Hematopoietic multipotent progenitor cell (in vitro differentiated cells): ENCODE measurements at places on chromosomes 6 and 20. TPM values are rescaled to one million over a fixed set of nuclear protein-coding genes. Genes with fewer than 3 reads are reported as not detected.

Gene SLC35F1
- not detected for total RNA-seq

Gene VSTM2L
- not detected for total RNA-seq

Gene ACOT8
- 58.7 TPM for total RNA-seq

Gene PRDM13
- total RNA-seq, result not detected

DNA sequence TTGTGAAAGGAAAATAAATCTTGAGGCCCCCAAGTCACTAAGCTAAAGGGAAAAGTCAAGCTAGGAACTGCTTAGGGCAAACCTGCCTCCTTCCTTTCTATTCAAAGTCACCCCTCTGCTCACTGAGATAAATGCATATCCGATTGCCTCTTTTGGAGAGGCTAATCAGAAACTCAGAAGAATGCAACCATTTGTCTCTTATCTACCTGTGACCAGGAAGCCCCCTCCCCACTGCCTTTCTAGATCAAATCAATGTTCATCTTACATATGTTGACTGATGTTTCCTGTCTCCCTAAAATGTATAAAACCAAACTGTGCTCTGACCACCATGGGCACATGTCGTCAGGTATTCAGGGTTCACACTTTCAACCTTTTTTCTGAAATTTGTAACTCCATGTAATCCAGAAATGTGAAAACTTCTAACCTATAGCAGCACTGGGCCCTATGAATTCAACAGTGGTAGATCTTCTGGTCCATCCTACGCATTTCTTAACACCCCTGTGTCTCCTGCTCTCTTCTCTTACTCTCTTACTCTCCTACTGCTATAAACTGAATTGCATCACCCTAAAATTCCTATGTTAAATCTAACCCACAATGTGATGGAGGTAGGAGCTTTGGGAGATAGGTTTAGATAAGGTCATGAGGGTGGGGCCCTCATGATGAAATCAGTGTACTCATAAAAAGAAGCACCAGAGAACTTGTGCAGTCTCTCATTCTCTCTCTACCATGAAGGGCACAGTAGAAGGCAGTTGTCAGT is 89.3 kb downstream of the EPB41L2 start:
- DNase-seq, result no peak

DNA sequence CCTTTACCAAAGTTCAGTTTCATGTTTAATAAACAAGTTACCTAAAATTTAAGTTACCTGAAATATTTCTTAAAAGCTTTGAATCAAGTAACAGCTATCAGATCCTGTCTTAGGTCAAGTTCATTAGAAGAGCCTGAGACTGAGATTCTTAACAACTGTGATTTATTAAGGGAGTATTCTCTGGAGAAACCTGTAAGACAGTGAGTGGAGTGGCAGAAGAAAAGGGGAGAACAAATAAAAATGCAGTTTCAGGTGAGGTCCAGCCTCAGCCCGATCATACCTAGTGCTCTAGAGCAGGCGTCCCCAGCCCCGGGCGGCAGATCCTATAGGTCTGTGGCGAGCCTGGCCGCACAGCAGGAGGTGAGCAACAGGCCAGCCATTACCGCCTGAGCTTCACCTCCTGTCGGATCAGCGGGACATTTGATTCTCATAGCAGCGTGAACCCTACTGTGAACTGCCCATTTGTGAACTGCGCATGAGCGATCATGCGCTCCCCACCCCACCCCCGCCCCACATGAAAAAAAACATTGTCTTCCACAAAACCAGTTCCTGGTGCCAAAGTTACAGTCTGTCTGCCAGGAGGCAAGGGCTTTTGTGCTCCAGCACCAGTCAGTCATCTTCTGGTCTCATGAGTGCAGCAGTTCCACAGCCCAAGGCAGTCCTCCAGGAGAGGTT is 59.2 kb upstream of the ADGRB3 start:
- no peak for DNase-seq

GRCh38 chr6:108644252-108644651 is 83.5 kb downstream of the FOXO3 start:
- DNase-seq, result no peak

- no peak for DNase-seq
Observed at GRCh38 chr20:51029963-51030920, 7.3 kb upstream of the KCNG1 start.
